ENCODE measurements at places on chromosomes 2 and 18. TPM values are rescaled to one million over a fixed set of nuclear protein-coding genes. Genes with fewer than 3 reads are reported as not detected.

SLC38A11 gene
- total RNA-seq: not detected

DNA sequence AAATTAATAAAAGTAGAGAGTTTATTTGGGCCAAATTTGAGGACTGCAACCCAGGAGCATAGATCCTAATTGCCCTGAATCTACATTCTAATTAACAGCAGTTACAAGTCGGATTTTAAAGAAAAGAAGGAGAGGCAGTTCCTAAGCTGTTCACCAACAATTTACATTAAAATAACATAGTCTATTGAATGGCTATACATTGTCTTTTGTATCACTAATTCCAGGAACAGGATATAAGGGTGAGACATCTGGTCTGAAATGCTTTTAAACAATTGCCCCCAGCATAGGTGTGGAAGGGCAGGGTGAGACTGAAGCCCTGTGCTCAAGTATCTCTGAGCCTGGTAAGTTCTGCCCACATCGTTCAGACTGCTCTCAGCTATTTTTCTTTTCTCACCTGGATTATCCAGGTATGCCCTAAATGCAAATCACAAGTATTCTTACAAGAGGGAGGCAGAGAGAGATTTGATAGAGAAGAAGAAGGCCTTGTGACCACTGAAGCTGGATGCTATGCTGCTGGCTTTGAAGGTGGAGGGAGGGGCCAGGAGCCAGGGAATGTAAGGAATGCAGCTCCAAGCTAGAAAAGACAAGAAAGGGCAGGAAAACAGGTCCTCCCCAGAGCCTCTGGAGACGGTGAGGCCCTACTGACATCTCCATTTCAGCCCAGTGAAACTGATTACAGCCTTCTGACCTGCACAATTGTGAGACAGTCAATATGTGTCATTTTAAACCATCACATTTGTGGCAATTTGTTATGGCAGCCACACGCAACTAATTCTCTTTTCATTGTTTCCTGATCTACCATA, 189.4 kb upstream of the ARL4C start:
- no peak for DNase-seq

- DNase-seq: no peak
Observed at GRCh38 chr18:37042381-37042780, 213.5 kb downstream of the KIAA1328 start.

DNA sequence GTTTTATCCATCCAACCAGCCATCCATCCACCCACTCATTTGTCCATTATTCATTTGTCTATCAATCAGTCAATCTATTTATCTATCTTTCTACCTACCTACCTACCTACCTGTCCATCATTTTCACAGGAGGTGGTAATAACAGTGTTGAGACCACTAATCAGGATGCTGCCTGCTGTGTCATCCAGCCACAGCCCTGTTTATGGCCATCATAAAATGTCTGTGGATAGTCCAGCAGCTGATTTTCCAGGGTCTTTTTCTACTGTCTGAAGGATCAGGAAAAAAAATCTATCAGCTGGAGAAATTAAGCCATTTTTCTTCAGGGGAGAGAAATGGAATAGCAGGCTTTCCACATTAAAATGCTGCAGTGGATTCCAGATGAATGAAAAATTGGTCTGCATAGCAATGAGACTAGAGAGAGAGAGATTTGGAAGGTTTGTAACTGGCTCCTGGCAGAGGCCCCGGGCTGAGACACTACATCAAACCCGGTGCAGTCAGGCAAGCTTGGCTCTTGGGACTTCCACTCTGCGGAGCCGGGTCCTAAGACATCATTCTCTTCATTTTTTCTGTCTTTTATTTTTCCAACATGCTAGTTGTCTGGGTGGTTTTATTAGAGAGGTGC, 33.0 kb upstream of the BOD1L2 start:
- DNase-seq: no peak

TMEM198 gene
- total RNA-seq: 1.8 TPM

DNA sequence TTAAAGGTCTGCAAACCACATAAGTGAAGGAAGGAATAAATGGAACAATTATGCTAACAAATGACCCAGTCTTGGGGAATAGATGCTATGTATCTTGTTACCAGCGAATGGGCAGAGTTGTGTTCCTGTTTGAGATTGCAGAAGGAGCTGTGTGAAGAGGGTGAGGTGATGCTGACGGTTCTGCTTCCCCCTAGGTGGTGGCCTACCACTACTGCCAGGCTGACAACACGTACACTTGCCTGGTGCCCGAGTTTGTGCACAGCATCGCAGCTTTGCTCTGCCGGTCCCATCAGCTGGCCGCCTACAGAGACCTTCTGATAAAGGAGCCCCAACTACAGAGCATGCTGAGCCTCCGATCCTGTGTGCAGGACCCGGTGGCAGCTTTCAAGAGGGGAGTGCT, 111.7 kb downstream of the WDSUB1 start:
- DNase-seq: no peak

C2orf72 gene
- 5.7 TPM for total RNA-seq

DNA sequence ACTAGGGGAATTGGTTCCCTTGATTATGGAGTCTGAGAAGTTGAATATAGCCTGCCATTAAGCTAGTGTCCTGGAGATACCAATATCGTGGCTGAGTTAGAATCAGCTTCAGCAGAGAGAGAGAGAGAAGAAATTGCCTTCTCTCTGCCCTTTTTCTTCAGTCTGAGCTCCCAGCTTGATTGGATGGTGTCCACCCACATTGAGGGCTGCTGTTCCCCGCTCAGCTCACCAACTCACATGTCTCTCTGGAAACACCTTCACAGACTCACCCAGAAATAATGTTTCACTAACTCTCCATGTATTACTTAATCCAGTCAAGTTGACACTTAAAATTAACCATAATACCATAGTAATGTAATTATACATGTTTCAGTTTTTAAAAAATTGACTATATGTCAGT, 17.9 kb upstream of the TRIM43 start:
- DNase-seq: no peak

DNA sequence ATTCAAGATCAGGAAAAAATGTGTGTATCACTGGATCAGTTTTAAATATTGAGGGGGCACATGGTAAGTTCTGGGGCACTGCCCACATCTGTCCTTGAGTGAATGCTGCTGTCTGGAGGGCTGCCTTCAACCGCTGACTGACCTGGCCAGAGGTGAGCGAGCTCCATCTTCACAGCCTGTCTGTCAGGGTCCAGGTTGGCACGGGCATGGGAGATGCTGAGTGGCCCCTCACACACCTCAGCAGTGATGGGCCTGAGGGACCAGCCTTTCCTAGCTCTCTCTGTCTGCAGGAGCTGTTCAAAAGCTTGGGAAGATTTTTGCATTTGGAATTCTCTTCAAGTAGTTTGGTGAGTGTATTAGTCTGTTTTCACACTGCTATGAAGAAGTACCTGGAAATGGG, 114.8 kb upstream of the ALKAL2 start:
- DNase-seq: no peak

HAUS1 gene
- 61.4 TPM for total RNA-seq

RALB gene
- total RNA-seq: 25.9 TPM

HOXD13 gene
- not detected for total RNA-seq

GRCh38 chr2:70630761-70631160, 77.1 kb upstream of the TGFA start:
- no peak for DNase-seq

KCNF1 gene
- not detected for total RNA-seq

CHRNG gene
- total RNA-seq: not detected

DNA sequence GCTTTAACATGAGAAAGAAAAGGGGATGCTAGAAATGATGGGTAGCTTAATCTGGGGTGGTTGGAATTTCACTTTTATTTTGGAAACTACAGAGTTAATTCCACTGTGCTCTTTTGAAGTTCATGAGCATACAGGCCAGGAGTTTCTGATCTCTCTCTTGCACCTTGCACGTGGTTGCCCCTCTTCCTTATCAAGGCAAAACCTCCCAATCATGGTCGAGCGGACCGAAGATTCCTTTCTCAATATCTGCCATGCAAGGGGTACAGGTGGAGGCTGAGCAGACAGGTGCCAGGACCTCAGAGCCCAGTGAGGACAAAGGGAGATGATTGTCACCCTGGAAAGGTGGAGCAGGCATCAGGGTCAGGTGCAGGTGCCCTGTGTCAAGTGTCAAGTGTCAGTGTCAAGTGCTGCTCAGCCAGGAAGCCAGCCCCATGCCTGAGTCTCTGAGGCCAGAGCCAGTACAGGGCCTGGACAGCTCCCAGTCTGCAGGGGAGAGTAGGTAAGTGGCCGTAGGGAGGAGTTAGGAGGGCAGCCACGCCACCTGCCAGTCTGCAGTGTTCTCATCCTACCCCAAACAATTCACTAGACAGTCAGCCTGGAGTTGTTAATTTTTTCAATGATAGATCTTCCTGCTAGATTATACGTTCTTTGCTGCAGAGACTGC, 42.2 kb downstream of the LPIN1 start:
- DNase-seq: no peak

GRCh38 chr2:74413001-74413698, 8.3 kb downstream of the C2orf81 start:
- no peak for DNase-seq

AMER3 gene
- not detected for total RNA-seq

ABCB11 gene
- total RNA-seq: not detected

ROCK2 gene
- 7.5 TPM for total RNA-seq

- DNase-seq: no peak
Observed at GRCh38 chr2:197183355-197183754, 127.2 kb downstream of the ANKRD44 start.

POU3F3 gene
- total RNA-seq: not detected

GRCh38 chr2:238655198-238655860, 192.6 kb upstream of the TWIST2 start:
- DNase-seq: no peak

IL1F10 gene
- total RNA-seq: not detected

DNA sequence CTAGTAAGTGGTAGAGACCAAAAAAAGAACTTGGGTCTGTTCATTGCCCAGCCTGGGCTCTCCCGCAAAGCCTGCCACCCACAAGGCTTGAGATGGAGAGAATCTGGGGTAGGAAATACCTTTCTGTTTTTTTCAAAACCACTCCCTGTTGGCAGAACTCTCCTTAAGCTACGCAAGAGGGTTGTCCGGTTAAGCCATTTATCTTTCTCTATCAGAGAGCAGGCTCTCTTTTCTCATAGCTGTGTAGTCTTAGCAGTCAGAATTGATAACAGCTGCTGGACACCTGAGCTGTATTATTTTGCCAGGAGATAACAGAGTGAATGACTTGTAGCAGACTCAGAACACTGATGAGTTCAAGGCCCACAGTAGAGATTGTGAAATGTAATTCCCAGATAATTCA, 1088.1 kb downstream of the TSN start:
- DNase-seq: no peak

ARHGEF33 gene
- total RNA-seq: 0.14 TPM
